Hematopoietic multipotent progenitor cell treated with erythropoietin and hydrocortisone succinate and interleukin-3 and kit ligand, for 8 days (in vitro differentiated cells): ENCODE measurements at places on chromosomes 3 and 15.

DNA sequence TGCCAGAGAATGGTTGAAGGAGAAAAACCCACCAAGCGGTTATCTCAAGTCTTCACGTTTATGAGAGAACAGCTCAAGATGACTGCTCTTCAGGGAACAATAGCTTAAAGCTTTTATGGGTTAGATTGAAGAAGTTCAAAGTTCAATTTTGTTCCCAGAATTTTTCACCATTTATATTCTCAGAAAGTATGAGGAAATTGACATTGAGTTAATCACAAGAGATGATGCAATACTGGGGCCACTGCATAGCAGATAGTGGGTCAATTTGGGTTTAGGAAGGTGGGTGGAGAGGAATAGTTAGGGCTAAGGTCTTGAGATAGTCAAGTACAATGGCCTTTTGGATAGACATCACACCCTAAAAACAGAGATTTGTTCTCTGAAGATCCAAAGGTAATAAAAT lies 539.3 kb downstream of the SQOR start:
- no peak for DNase-seq

DNA sequence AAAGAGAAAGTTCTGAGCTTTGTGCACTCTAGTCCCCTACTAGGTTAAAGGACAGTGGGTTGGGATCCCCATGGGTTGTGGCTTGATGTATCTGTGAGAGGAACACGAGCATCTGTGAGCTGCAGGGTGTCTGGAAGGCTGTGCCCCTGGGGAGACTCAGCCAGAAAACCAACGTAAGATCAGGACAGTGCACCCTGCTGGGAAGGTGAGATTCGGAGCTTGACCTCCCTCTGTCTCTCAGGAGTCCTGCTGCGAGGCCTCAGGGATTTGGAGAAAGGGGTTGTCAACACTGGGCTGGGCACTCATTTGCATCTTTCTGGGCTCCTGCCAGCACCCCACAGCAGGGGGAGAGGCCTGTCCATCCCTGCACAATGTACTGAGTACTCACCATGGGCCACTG lies 15.2 kb downstream of the ANKRD63 start:
- DNase-seq: no peak

DNA sequence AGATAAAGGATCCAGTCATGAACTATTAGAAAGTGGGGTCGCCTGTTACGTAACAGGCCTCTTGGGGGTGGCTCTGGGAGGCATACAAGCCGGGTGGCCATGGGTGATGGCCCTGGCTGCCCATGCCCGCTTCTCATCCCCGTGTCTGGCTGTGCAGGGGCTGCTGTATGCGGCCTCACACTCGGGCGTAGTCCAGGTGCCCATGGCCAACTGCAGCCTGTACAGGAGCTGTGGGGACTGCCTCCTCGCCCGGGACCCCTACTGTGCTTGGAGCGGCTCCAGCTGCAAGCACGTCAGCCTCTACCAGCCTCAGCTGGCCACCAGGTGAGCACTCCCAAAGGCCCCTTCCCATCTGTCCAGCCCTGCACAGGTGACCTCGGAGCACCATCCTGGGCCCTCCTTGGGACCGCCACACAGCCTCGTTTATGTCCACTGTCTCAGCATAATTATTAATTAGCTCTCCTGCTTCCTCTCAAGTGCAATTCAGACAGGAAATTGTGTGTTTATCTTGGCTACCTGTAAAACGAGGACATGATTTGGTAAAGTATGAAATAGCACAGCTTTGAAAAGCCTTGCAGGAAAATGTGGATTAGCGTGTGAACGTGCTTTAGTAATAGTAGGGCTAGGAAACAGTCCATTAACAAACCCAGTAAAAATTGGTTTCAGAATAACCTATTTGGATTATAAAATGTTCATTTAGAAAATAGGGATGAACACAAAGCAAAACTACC lies 8.1 kb downstream of the CIB1 start:
- DNase-seq: no peak

DNA sequence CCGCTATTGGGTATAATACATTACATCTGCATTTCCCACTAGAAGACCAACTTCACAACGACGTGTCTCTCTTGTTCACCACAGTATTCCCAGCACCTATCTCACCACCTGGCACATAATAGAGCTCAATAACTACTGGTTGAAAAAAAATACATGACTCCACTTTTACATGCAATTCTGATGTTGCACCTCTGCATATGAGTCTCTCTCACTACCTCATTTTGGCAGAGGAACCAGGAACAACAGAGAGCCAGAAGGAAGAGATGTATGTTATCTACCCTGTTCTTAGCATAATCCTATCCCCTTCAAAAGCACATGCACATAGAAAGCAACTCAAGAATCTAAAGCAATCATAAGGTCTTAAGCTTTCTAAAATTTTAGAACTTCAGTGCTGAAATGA lies 61.6 kb downstream of the SHQ1 start:
- DNase-seq: no peak

DNA sequence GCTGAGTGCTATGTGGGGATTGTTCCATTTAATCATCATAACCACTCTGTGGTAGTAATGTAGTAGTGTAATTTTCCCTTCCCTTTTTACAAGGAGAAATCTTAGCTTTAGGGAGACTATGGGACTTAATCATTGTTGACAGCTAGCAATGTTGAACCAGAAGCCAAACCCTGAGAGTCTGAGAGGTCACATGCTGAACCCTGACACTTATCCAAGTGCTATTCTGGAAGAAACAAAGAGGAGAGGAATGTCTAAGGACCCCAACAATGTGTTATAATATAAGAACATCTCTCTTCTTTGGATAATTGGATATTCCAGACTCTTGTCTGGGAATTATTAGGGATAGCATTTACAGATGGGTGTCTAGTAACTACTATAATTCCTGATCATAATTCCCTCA lies 58.4 kb downstream of the GAP43 start:
- no peak for DNase-seq

DNA sequence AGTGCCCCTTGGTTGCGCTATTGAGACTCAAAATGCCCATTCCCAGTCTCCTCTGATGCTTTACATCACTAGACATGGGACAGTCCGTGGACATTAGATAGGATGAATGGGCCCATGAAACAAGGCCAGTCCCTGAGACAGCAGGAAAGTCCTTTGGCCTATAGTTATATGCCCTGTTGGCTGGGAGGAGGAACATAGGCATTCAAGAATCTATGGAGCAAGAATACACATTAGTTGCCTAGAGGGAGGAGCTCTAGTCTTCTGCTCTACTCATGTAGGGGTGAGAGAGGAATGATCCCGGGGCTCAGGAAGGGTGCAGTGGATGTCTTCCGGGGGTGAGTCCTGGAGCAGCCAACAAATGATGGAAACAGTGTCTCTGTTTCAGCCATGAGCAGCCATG lies 58.0 kb upstream of the LRTM1 start:
- DNase-seq: no peak

DNA sequence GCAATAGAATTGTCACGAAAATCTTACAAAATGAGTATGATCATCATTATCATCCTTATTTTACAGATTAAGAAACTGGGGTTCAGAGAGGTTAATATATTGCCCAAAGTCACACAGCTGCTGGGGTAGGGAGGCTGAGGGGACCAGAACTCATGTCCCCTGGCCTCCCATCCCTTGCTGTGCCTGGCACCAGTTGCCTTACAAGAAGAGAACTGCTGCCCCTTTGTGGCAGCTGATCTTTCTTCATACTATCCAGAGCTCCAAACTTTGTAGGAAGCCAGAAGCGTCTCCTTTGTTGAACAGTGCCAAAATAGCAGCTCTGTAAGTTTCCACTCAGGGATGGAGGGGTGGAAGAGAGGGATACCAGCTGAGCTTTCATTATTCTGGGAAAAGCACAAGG lies 236.8 kb upstream of the TBC1D5 start:
- DNase-seq: peak; percentile 45

DNA sequence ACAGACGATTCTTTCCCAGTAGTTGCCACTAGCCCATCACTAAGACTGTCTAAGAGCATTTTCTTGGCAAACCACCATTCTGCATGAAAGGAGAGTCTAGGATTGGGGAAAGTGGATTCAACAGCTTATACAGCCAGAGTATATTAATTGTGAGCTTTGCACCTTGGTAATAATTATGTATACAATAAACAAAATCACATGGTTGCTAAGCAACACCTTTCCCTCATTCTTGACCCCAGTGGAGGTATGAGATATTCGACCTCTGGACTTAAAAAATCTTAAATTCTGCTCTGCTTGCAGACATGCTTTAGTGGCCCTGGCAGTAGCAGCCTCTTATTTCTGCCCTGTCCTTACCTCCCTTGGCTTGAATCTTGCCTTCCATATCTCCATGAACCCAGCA lies 73.1 kb downstream of the PPP2R3A start:
- no peak for DNase-seq

DNA sequence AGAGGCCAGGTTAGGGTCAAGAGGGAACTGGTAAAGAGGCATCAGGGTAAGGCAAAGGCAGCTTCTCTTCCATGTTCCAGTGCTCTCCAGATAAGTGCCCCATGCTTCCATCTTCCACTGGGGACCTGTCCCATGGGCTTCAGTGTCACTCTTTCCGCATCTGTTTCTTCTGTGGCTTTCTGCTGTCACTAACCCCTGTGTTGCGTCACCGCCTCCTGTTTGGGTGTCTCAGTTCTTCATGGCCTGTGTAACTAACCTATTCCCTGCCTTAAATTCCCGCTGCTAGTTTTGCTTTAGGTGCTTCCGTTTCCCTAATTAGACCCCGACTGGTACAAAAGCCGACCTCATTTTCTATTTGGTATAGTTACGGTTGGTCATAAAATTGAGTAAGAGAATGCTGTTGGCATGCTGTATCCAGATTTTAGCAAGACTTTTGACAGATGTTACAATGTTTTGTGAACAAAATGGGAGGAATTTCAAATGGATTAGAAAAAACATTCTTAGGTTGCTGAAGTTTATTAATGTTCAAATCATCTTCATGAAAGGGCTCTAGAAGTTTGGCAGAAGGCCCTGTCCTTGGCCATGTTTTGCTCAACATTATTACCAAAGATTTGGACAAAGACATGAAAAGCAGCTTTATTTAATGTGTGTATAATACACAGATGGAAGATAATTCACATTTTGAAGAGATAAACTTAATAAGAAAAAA lies 245.3 kb downstream of the BBX start:
- DNase-seq: no peak

DNA sequence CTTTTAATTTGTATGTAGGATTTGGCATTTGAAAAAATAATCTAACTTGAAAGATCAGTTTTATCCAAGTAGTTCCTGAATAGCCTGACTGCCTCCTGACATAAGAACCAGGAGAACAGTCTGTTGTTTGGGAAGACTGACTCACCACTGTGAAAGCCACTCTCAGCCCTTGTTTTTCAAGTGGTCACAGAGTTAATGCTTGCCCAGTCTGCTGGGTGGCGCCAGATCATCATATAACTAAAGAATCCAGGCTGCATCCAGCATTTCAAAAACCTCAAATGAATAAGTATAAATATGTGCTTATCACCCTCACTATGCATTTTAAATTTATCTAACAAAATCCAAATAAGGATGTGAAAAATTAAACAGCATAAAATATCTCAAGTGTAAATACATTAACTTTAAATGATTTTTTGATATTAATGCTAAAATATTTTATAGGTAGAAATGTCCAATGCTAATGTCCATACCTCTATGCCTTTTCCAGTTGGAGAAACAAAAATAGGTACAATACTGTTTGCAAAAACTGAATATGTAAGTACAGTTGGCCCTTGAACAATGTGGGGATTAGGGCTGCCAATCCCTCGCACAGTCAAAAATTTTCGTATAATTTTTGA lies 26.9 kb upstream of the ZBBX start:
- DNase-seq: peak; percentile 49

DNA sequence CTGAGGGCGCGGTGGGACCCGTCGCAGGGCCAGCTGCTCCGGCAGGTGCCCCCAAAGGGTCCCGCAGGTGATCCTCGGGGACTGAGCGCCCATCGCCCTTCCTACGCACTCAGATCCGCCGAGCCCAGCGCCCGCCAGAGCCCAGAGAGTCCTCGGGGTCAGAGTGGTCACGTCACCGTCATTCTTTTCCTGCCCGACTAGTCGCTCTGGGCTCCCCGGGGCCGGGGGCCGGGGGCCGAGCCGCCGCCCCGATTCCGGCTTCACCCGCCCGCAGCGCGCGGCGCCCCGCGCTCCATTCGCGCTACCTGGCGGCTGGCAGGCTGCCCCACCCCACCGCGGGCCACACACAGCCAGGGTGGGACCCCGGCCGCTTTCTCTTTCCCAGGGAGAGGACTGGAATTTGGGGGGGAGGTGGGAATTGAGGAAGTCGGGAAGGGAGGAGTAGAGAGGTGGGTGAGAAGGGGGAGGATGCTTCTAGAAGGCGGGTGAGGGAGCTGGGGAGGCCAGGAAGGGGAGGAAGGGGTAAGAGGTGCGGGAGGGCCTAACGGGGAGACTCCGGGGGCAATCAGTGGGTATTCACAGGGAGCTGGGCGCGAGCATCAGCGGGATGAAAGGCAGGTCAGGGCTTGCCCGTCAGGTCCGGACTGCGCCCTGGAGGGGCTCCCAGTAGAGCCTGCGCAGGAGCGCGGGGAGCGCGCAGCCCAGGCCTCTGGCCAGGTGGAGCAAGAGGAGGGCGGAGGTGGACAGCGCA lies 36.1 kb upstream of the EPHB3 start:
- no peak for DNase-seq

DNA sequence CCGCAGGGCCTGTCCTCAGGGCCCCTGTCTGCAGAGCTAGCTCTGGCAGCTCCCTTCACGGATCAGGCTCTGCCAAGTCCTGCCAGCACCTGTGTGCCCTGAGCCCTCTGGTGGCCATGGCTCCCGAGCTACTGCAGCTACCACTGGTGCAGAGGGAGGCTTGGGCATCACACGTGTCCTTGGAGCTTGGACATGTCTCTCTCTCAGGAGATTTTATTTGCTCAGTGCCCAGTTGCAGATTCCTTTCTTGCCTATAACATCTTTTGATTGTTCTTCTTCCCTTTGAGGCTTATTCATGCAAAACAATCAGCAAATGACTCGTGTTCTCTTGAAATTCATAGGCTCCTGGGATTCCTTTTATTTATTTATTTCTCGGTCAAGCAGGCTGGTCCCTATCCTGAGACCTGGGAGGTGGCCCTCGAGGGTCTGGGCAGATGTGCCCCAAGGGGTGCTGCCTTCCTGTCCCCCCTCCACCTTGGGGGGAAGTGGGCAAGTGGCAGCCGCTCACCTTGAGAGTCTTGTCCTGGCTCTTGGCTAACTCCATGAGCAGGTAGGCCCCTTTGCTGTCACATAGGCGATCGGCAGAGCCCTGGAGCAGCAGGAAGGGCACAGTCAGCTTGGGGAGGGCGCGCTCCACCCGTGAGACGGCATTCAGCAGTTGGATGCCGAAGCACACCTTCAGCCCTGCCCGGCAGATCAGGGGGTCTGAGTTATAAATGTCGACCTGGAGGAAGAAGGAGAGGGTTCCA lies 21.9 kb downstream of the ABTB1 start:
- DNase-seq: peak; percentile 69

DNA sequence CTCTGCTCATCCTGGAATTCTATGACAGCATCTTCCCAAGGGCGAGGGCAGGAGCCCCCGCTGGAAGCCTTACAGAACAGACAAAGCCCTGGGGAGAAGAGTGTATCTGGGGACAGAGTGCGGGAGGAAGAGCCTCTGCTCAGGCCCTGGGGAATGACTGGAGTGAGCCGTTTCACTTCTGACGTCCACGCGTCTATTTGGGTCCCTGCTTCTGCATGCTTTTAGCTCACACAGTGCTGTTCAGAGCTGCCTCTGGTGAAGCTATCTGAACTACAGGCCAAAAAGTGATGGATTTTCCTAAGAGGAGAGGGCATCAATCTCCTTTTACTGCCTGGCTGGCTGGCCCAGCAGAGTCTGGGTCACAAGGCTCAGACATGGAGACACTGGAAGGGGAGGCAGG lies 311.8 kb downstream of the NTRK3 start:
- DNase-seq: no peak
